ENCODE measurements at places on chromosomes 6 and 20.

GRCh38 chr20:4820806-4821518 lies 99.3 kb downstream of the PRND start:
- ATAC-seq, result peak; percentile 56

DNA sequence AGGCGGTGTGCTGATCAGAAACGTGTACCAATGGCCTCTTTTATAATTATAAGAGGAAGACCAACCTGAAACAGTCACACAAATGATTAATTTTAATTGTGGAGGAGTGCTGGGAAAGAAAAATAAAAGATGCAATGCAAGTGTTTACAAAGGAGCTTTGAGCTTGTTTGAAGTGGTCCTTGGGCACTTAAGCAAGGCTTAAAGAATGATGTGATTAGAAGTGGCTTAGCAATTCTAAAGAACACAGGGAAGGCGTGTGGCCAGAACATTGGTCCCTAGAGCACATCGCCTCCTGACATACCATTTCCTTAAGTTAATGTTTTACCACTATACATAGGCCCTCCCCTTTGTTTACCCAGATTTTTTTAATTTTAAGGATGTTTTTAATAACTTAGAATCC lies 26.1 kb downstream of the PTPN1 start:
- ATAC-seq, result no peak

DNA sequence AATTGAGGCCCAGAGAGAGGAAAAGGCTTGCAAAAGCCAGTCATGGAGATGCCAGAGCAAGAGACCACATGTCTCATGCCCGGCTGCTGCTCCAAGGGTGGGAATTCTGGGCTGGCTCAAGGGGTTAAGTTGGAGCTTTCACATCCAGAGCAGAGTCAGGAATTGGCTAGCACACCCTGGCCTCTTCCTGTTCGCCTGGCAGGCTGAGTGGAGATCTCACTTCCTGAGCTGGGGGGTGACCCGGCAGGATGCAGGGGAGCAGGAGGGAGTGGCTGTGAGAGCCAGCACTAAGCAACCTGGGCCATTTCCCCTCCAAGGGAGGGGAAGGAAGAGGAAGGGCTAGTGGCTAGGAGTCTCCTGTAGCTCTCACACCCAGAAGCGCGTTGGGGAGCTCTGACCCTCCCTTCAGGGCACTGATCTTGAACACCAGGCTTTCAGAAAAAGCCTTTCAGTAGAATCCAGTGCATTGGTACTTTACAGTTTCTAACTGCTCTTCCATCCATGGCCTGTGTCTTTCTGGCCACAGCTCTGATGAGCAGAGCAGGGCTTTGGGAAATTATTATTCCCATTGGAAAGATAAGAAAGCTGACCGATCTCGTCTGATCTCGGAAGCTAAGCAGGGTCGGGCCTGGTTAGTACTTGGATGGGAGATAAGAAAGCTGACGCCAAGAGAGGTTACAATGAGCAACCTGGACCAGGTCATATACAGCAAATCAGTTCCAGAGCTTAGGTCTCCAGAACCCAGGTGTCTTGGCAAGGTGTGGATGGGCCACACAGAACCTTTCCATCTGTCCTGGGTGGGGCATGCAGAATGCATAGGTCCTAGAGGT lies 2.2 kb upstream of the CCM2L start:
- ATAC-seq, result peak; percentile 20

- no peak for ATAC-seq
Observed at GRCh38 chr20:9886227-9886626, 47.4 kb upstream of the PAK5 start.

DNA sequence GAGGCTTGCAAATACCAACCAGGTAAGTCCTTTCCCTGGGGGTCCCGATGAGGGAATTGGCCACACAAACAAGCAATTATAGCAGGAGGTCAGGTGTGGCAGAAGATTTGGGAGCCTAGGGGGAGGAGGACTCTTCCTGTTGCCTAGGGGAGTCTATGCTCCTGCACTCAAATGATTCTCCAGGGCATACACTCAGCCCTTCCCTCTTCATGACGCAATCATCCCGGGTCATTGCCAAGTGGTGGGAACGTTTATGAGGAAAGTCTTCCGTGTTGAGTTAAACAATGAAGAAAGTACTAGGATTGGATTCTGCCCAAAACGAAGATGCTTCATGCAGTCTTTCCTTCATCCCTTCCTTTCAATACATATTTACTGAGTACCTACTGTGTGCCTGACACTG lies 186.5 kb upstream of the TSHZ2 start:
- ATAC-seq, result no peak

GRCh38 chr6:161455848-161456247 lies 182.0 kb upstream of the AGPAT4 start:
- ATAC-seq, result no peak

DNA sequence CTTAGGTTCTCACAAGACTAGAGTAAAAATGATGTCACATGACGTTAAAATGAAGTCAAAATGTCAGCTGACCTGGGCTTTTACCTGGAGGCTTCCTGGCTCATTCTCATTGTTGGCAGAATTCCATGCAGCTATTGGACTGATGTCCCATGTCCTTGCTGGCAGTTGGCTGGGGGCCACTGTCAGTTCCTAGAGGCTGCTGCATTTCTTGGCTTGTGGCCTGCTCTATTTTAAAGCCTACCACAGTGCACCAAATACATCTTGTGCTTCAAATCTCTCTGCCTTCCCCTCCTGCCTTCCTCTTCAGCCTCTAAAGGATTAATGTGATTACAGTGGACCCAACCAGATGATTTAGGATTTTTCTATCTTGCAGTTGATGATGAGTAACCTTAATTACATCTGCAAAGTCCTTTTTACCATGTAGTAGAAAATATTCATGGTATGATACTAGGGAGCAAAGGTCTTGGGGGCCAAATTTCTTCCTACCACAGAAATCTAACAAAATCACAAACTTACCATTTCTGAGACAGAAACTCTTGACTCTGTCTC lies 81.9 kb downstream of the FIG4 start:
- ATAC-seq, result peak; percentile 22

GRCh38 chr20:32522776-32523612 lies 62.1 kb downstream of the NOL4L start:
- no peak for ATAC-seq

GRCh38 chr6:69116658-69117057 lies 481.6 kb downstream of the ADGRB3 start:
- ATAC-seq, result no peak

GRCh38 chr6:44269921-44270525 lies at the start of gene TMEM151B:
Gene TMEM151B, plus strand, starts transcription at chr6:44270450. Its CDS starts 293 bp downstream, at chr6:44270743.
- no peak for ATAC-seq

DNA sequence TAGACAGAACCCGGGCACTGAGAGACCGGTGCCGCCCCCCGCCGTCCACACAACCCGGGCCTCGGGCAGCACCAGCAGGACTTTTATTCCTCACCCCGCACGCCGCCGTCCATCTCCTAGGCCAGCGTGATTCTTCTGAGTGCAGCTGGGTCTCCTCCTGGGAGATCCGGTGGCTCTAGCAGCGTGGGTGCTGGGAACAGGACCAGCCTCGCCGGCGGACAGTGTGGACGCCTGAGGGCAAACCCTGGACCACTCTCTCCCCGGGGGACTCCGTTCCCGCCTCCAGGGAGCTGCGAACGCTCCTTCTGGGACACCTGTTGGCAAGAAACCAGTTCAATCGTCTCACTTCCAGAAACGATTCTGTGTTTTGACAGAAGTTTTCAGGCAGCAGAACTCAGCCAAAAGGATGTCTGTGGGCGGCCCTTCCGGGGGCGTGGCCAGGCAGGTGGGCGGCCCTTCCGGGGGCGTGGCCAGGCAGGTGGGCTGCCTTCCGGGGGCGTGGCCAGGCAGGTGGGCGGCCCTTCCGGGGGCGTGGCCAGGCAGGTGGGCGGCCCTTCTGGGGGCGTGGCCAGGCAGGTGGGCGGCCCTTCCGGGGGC lies 130.7 kb downstream of the DLL1 start:
- ATAC-seq, result no peak

- ATAC-seq, result no peak
Observed at GRCh38 chr20:19098117-19098516, 114.3 kb upstream of the SLC24A3 start.
